ENCODE measurements at places on chromosomes 7 and 10. TPM values are rescaled to one million over a fixed set of nuclear protein-coding genes. Genes with fewer than 3 reads are reported as not detected.

GRCh38 chr7:44286182-44286617 lies 39.2 kb downstream of the CAMK2B start:
- DNase-seq: peak; percentile 4
- H3K36me3 ChIP-seq: no peaks in the 10 kb centered on the region
- no peak overlapping the region for H3K27ac ChIP-seq
- no peaks in the 10 kb centered on the region for H3K4me1 ChIP-seq
- H3K27me3 ChIP-seq: peaks cover 30% of the 10 kb centered on the region

- peaks cover 2% of the 10 kb centered on the region for H3K36me3 ChIP-seq
- no peak overlapping the region for H3K4me3 ChIP-seq
- DNase-seq: no peak
- H3K27me3 ChIP-seq: peaks cover 18% of the 10 kb centered on the region
- no peak overlapping the region for H3K27ac ChIP-seq
These were observed 24.3 kb downstream of the YKT6 start for GRCh38 chr7:44224974-44225565.

DNA sequence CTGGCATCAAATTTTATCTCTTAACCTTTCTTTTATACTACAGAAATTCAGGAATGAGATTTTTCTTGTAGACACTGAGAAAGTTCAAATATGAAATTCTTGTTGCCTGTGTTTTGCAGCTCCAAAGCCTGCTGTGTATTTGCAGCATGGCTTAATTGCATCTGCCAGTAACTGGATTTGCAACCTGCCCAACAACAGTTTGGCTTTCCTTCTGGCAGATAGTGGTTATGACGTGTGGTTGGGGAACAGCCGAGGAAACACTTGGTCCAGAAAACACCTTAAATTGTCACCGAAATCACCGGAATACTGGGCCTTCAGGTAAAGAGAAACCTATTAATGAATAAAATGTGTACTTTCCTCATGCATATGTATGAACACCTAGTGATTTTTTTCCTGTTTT lies 24.8 kb downstream of the LIPK start:
- DNase-seq: no peak
- H3K4me3 ChIP-seq: no peak overlapping the region
- H3K36me3 ChIP-seq: no peaks in the 10 kb centered on the region
- peaks cover 21% of the 10 kb centered on the region for H3K27me3 ChIP-seq
- peaks cover 9% of the 10 kb centered on the region for H3K4me1 ChIP-seq

DNA sequence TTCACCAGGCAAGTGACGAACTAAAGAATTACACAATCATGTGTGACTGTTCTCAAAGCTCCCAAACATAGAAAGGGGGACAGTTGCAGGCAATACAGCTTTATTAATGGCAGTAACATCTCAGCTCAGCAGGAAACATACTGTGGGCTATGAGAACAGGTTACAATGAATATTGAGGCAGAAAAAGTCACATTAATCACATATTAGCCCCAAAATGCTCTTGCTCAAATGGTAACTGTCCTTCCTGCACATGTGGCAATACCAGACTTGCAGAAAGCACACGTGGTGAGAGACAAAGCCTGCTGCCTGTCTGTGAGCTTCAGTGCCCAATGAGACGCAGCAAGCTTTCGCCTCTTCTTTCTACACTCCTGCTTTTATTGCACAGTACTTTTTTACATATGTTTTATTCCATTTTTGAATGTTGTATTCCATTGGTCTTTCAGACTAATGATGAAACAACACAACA lies 104.9 kb upstream of the ACBD5 start:
- H3K27ac ChIP-seq: no peak overlapping the region
- H3K36me3 ChIP-seq: peaks cover 3% of the 10 kb centered on the region
- H3K4me1 ChIP-seq: peaks cover 11% of the 10 kb centered on the region
- peaks cover 32% of the 10 kb centered on the region for H3K27me3 ChIP-seq
- DNase-seq: no peak

DNA sequence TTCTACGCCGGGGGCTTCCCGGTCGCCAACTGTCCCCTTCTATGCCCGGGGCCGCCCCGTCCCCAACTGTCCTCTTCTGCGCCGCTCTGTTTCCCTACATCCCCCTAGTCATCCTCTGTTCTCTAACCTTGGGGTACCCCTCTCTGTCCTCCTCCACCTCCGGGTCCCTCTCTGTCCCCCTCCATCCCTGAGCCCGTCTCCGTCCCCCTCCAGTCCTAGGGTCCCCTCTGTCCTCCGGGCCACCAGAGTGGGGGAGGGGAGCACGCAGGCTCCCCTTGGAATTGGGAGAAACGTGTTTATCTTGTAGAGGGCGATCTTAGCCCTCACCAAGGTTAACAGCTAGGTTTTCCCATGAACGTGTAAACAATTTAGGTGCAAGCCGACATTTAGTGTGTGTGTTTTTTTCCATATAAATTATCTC lies 852 bp upstream of the KLF6 start:
- H3K36me3 ChIP-seq: peaks cover 16% of the 10 kb centered on the region
- peak overlapping the region; percentile 94 for H3K4me3 ChIP-seq
- H3K4me1 ChIP-seq: peaks cover 31% of the 10 kb centered on the region

DNA sequence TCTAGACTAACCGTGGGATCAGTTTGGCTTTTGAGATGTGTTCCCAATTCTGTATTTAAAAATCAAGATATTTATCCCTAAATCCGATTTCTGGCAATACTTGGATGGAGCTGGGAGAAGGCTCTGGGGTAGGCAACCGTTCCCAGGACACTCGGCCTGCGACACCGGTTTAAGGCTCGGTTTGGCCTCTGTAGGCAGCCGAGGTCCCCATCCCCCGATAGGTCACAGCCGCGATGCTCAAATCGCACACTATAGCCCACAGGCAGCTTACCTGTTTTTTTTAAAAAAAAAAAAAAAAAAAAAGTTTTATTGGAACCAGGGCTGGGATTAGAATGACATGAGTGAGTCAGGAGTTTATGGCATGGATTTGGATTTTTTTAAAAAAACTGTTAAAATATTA lies 729 bp upstream of the TAF3 start:
- no peak for DNase-seq
- peak overlapping the region; percentile 100 for H3K4me3 ChIP-seq
- H3K36me3 ChIP-seq: peaks cover 8% of the 10 kb centered on the region
- H3K27me3 ChIP-seq: peaks cover 5% of the 10 kb centered on the region

GRCh38 chr7:32890010-32890792 lies 1.4 kb downstream of the KBTBD2 start:
- DNase-seq: peak; percentile 24
- no peaks in the 10 kb centered on the region for H3K27me3 ChIP-seq
- peaks cover 2% of the 10 kb centered on the region for H3K36me3 ChIP-seq
- peak overlapping the region; percentile 99 for H3K27ac ChIP-seq

- H3K27me3 ChIP-seq: no peaks in the 10 kb centered on the region
- H3K4me3 ChIP-seq: no peak overlapping the region
- DNase-seq: no peak
- no peak overlapping the region for H3K27ac ChIP-seq
- H3K36me3 ChIP-seq: no peaks in the 10 kb centered on the region
These were observed 234.4 kb downstream of the TEX36 start for GRCh38 chr10:125448596-125448995.

DNA sequence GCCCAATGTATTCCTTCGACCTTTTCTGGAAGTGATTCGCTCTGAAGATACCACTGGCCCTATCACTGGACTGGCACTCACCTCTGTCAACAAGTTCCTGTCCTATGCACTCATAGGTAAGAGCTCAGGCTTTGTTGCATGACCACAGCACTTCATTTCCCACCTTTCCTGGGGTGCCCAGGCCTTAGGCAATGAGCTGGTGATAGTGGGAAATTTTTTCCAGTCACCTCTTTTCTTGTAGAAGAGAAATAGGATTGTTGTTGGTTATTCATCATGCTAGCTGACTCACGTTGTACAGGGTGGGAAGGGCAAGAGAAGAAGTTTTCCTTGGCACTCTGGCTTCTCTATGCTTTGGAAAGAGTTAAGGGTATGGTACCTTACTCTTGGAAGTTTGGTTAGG lies 51.4 kb upstream of the NFKB2 start:
- H3K27me3 ChIP-seq: no peaks in the 10 kb centered on the region
- H3K4me1 ChIP-seq: peaks cover 2% of the 10 kb centered on the region
- H3K27ac ChIP-seq: no peak overlapping the region
- H3K36me3 ChIP-seq: no peaks in the 10 kb centered on the region

DNA sequence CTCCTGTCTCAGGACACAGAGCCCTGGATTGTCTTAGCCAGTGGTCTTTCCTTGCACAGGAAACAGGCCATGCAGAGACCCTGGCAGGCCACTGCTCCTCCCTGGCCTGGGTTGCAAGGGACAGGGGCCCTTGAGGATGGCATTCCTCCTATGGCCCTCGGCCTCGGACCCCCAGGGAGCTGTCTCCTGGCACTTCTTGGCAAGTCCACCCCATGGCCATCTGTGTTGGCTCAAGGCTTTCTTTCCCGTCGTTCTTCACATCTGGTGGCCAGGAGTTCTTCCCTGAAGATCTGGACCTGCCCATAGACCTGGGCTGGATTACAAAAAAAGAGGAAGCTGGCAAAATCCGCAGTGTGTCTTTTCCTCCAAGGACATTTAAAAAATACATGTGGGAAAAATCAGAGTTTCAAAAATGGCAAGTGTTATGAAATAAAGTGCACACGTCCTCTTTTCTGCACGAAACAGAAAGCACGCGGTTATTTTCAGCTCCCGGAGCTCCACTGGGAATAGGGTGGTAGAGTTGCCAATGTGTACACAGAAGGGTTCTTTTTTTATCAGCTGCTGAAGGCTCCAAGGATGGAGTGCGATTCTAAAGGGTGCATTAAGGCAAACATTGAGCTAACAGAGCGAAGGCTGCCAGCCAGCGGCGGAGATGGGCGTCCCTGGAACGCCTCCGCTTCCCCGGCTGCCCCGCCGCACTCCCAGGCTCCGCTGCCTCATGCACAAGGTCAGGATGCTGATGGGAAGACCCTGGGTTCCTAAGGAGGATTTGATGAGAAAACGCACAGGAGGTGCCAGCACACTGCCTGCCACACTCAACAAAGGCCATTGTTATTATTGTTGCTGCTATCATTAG lies 62.8 kb upstream of the FAM20C start:
- H3K27ac ChIP-seq: no peak overlapping the region
- H3K4me1 ChIP-seq: no peaks in the 10 kb centered on the region
- DNase-seq: no peak
- peaks cover 16% of the 10 kb centered on the region for H3K27me3 ChIP-seq
- no peak overlapping the region for H3K4me3 ChIP-seq

DNA sequence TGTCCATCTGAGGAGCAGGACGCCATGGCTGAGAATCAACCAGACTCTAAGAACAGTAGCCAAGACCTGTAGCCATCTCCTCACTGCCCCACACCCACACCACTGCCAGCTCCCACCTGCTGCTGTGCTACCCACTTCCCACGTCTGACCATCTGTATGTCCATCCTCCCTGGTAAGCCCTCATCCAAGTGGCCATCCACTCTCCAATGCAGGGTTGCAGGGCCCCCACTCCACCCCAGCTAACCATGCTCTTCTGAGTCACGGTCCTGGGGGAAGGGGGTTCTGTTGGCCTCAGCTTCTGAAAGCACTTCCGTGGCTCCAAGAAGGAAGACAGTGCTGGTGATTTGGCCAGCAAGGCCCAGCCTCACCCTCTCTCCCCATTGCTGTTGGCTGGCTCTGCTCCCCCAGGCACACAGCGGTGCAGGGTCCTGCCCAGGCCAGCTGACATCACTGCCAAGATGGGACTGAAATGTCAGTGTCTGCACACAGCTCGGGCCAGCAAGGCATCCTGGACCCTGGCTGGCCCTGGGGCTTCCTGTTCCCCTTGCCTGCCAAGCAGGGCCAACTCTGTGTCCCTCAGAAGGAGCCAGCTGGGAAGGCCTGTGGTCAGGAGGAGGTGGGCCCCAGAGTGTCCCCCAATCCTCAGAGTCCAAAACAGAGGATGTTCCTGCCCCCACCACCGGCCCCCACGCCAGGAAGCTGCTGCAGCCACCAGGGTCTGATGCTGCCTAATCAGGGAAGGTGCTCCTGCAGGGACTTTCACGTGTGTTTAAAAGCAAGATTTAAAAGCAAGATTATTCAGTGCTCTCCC lies 17.5 kb downstream of the RASGEF1A start:
- H3K4me1 ChIP-seq: peaks cover 7% of the 10 kb centered on the region
- DNase-seq: no peak
- H3K27ac ChIP-seq: no peak overlapping the region
- no peak overlapping the region for H3K4me3 ChIP-seq

- H3K27me3 ChIP-seq: peaks cover 5% of the 10 kb centered on the region
- no peak overlapping the region for H3K4me3 ChIP-seq
- no peaks in the 10 kb centered on the region for H3K36me3 ChIP-seq
- no peak for DNase-seq
- H3K27ac ChIP-seq: no peak overlapping the region
- H3K4me1 ChIP-seq: no peaks in the 10 kb centered on the region
These were observed 56.3 kb downstream of the PDGFA start for GRCh38 chr7:463362-463781.

- peak; percentile 34 for DNase-seq
- peaks cover 17% of the 10 kb centered on the region for H3K36me3 ChIP-seq
- peak within 1 kb of the TSS; percentile 95 for H3K4me3 ChIP-seq
- H3K27me3 ChIP-seq: no peaks in the 10 kb centered on the region
- peak within 1 kb of the TSS; percentile 97 for H3K27ac ChIP-seq
- peaks cover 55% of the 10 kb centered on the region for H3K4me1 ChIP-seq
These were observed at the start of gene CALHM2 for GRCh38 chr10:103451831-103452505. Gene CALHM2, minus strand, starts transcription at chr10:103452370. Its CDS starts 2,429 bp downstream, at chr10:103449941.

GRCh38 chr10:118812393-118812740 lies 57.6 kb upstream of the CACUL1 start:
- H3K27me3 ChIP-seq: peaks cover 48% of the 10 kb centered on the region
- H3K4me3 ChIP-seq: no peak overlapping the region
- no peaks in the 10 kb centered on the region for H3K4me1 ChIP-seq
- no peak overlapping the region for H3K27ac ChIP-seq
- no peak for DNase-seq
- no peaks in the 10 kb centered on the region for H3K36me3 ChIP-seq

- H3K27me3 ChIP-seq: no peaks in the 10 kb centered on the region
- no peak for DNase-seq
- no peaks in the 10 kb centered on the region for H3K36me3 ChIP-seq
- H3K4me1 ChIP-seq: no peaks in the 10 kb centered on the region
- no peak overlapping the region for H3K27ac ChIP-seq
These were observed 120.1 kb upstream of the GNAI1 start for GRCh38 chr7:80014511-80014910.

- DNase-seq: no peak
- H3K27ac ChIP-seq: no peak overlapping the region
- peaks cover 84% of the 10 kb centered on the region for H3K27me3 ChIP-seq
- H3K36me3 ChIP-seq: no peaks in the 10 kb centered on the region
- H3K4me1 ChIP-seq: peaks cover 12% of the 10 kb centered on the region
- H3K4me3 ChIP-seq: no peak overlapping the region
These were observed 36.0 kb downstream of the NRCAM start for GRCh38 chr7:108419961-108420908.

GRCh38 chr10:16585103-16585502 lies 63.4 kb upstream of the C1QL3 start:
- no peaks in the 10 kb centered on the region for H3K36me3 ChIP-seq
- no peak overlapping the region for H3K27ac ChIP-seq

- no peak overlapping the region for H3K4me3 ChIP-seq
- H3K27ac ChIP-seq: no peak overlapping the region
- H3K36me3 ChIP-seq: peaks cover 6% of the 10 kb centered on the region
- peaks cover 11% of the 10 kb centered on the region for H3K4me1 ChIP-seq
These were observed 4.7 kb upstream of the ABLIM1 start for GRCh38 chr10:114662646-114663217.

- H3K36me3 ChIP-seq: peaks cover 3% of the 10 kb centered on the region
- DNase-seq: no peak
- peak overlapping the region; percentile 90 for H3K27ac ChIP-seq
- H3K4me1 ChIP-seq: peaks cover 25% of the 10 kb centered on the region
- peaks cover 7% of the 10 kb centered on the region for H3K27me3 ChIP-seq
- H3K4me3 ChIP-seq: peak overlapping the region; percentile 85
These were observed 254.9 kb downstream of the KIAA1217 start for GRCh38 chr10:24463611-24464426.

The IFIT1B gene
- not detected for total RNA-seq

The DNAJC12 gene
- total RNA-seq: not detected

The COPS6 gene
- 62.5 TPM for total RNA-seq

The INA gene
- total RNA-seq: not detected

The PAX4 gene
- not detected for total RNA-seq

The PRSS37 gene
- total RNA-seq: not detected

The EN2 gene
- total RNA-seq: not detected

The SEMA4G gene
- 2.5 TPM for total RNA-seq
